ENCODE measurements at places on chromosomes 4 and X.

DNA sequence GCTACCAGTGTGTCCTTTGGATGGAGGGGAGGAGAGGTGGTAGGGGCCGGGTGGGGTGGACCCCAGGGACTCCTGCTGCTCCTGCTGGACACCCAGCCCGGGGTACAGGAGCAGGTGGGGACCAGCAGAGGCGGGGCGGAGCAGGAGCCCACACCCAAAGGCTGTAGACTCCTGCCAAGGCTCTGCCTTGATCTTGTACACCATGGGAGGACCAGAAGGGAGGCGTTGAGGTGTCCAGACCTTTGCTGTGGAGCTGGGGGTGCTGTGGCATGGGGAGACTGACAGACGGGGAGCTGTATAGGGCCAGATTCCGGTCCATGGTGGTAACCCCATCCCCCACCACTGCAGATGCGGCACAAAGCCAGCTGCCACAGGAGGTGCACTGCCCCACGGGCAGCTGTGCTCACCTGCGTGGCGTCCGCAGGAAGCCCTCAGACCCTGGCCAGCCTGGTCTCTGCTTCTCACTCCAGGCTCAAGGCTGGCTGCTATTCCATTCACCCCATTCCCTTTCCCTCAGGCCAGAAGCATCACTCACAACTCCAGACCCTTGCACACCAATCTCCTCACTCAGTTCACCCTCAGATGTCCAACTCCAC is 5.0 kb upstream of the SLC26A1 start:
- no peak for DNase-seq

DNA sequence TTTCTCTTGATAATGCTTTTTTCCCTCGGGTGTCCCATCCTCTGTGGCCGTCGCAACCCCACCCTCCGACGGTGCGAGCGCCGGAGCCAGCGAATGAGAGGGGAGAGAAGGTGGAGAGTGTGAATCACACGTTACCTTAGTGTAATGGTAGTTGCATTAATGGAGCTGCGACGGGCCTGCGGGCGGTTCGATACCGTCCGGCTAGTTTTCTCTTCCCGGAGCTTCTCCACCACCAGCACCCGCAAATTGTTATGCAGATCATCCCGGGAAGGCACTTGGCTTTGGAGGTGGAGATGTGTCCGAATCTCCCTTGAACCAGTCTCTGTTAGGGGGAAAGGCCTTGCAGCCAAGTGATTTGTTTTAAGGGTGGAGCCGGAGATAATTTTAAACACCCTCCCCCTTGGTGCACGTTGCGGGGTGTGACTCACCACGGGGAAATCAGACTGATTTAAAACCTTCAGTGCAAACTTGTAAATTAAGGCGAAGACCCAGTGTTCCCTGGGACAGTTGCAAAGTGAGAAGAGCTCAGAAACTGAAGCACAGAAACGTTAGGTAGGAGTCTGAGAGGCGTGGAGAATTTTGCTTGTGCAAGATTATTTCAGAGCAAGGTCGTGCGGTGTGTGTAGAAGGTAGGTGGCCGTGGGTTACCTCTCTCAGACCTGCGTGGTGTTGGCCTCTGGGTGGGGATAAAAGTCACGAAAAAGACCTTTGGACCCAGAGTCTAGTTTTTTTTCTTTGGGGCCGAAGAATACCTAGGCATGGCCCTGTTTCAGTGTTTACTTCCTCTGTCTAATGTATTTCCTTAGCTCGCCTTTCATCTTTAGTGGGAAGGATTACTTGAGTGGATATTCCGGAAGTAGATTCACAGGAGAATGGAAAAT is 1.3 kb downstream of the AFF1 start:
- DNase-seq, result peak; percentile 35

DNA sequence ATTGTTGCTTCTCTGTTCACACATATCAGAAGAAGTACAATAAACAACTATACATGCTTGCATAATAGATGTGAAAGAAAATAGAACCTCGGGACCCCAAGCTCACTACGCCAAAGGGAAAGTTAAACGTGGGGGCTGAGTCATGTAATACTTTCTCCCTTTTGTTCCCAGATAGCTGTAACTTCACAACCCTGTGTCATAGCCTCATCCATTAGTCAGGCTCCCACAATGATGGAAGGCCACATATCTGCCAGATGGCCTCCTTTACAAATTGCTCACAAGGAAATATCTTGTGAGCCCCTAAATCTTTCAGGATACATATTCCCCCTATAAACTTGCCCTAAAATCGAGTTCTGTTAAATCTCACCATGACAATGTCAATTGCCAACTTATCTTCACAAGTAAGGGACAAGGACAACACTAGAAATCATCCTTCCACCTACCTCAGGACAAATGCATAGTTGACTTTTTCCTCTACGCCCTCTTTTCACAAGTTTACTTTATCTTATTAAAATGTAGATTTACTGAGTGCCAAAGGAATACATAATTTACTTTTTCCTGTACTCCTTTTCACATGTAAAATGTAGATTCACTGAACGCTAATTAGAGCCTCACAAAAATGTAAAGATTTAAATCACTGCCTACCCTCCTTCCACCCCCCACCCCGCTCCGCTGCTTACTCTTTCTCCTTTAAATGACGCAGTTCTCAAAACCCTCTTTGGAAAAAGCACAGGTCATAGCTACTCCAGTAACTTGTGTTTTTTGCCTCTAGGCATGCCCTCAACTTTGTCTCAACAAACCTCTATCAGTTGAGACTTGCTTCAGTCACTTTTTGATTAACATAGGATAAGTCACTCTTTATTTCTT is 477.1 kb downstream of the DTHD1 start:
- no peak for DNase-seq

DNA sequence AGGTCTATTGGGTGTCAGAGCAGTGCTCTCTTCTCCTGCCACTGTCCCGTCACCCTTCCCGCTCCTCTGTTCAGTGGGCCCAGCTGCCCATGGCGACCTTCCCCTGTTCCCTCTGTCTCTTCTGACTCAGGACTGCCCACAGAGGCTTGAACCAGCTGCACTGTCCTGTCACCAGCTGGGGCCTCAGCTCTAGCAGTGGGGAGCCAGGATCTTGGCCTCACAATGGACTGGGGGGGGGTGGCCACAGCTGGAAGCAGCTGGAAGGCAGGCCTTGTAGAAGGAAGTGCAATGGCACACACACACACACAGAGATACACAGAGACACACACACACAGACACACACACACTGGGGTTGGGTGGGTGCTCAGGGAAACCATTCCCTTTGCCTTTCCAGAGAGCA is 114.0 kb upstream of the PJA1 start:
- DNase-seq, result no peak

DNA sequence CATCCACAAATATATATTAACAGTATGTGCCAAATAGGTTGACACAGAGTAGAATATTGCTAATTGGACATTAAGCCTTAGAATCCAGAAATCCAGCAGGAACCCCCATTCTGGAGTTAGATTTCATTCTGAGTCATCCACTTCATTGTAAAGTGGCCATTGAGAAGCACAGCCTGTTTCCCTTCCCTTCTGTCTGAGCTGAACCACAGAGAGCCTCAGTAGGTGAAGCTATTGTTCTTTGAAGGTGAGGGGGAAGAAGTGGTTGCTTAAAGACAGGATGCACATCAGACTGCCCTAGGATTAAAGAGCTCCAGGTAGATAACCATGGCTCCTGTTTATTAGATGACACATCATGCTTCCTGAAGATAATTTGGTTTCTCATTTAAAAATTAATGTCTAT is 30.6 kb upstream of the MCF2 start:
- DNase-seq, result no peak

- DNase-seq, result no peak
Observed at GRCh38 chrX:28997706-28998463, 410.6 kb downstream of the IL1RAPL1 start.

GRCh38 chr4:116726523-116726922 is 358.9 kb downstream of the TRAM1L1 start:
- no peak for DNase-seq

GRCh38 chr4:111450867-111451266 is 694.4 kb upstream of the FAM241A start:
- no peak for DNase-seq

DNA sequence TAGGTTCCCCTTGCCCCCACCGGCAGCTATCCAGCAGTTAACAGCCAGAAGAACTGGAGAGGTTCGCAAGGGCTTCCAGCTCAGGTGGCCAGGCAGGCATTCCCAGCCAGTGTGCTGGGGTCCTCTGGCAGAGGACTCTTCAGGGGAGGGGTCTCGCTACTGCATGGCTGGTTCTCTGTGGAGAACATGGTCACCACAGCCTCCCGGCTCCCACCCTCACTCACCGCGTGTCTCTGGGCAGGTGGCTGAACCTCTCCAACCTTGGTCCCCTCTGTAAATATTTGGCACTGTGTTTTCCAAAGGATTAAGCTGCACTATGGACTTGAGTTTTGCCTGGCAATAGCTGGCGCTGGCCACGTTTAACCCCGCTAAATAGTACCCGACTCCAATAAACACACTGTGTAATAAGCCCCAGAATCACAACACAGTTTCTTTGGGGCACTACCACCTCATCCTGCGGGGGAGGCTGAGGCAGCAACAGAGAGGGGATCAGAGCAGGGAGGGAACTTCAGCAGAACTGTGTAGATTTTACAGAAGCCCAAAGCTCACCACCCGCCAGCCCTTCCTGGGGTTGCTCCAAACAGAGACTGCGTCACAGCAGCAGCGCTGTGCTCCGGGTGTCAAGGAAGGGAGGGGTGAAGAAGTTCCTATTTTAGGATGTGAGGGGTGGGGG is 15.2 kb downstream of the BCOR start:
- no peak for DNase-seq

- DNase-seq, result no peak
Observed at GRCh38 chr4:111934314-111934713, 210.9 kb upstream of the FAM241A start.

DNA sequence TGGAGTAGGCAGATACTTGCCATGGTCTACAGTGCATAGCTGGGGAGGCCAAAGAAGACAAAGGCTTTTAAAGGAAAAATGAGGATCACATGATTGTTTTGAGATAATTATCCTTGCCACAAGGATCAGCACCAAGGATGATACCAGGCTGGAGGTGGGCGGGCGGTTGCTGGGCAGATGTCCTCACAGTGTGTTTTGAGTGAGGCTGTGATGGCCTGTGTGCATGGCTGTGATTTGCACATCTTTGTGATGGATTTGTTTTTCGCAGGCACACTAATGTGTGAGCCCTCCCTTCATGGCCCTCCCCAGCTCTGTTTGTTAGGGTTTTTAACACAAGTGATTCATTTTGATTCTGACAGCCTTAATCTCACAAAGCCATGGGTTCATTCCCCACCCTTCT is 46.8 kb downstream of the RGS12 start:
- DNase-seq, result no peak
